ENCODE measurements at places on chromosomes 12 and 14.

- no peak for DNase-seq
Observed at GRCh38 chr12:113007166-113007565, 28.8 kb downstream of the OAS2 start.

GRCh38 chr12:114238808-114239207 is 167.1 kb downstream of the TBX5 start:
- DNase-seq, result no peak

DNA sequence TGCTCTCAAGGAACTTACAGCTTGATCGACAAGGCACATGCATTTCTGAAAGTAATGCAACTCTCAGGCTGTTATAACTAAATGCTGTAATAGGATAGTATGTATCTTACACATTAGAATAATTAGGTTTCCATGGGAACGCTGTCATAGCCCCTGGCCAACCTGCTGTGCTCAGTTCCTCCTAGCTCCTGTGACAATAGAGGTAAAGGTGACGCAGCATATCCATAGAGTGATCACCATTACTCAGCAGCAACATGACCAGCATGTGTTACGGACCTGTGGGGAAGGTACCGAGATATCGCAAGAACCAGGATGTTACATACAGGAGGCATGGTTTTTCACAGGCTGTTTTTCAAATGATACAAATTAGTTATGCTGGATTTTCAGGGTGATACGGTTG is 150.7 kb downstream of the CAND1 start:
- no peak for DNase-seq

- no peak for DNase-seq
Observed at GRCh38 chr12:6951551-6952120, 480 bp downstream of the PTPN6 start.

GRCh38 chr14:58315606-58316005 is 17.3 kb downstream of the ARID4A start:
- no peak for DNase-seq

DNA sequence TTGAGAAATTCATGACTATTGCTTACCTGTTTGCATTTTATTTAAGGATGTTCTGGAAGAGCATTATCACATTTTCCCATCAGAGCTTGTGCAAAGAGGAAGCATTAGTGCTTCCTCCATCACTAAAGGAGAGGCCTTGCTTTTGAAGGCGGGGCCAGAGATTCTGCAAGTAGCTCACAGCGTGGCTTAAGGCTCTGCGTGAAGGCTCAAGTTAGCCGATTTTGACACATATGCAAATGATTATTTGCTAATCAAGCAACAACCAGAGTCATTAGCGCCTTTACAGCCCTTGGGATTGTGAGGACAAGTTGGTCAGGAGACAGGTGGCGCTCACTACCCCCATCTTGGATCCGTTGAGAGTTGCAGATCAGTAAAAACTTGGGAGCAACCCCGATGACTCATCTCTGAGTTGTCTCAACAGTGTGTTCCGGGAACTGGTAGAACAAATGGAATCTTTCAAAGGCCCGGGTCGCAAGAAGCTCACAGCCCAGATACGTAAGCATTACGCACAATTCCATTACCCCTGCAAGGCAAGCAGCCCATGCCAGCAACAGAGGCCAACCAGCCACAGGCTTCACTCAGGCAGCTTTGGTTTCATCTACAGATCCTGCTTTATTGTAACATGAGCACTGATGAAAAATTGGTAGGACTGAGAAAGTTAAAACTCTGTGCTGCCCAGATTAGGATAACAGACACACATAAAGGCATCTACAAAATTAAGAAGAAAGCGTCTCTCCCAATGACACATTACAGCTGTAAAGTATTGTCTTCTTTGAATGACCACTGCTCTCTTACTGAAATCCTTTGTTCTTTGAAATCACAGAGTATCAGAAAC is 34.9 kb upstream of the SPTSSA start:
- no peak for DNase-seq

- DNase-seq, result no peak
Observed at GRCh38 chr12:92156704-92157395, 11.2 kb upstream of the BTG1 start.

DNA sequence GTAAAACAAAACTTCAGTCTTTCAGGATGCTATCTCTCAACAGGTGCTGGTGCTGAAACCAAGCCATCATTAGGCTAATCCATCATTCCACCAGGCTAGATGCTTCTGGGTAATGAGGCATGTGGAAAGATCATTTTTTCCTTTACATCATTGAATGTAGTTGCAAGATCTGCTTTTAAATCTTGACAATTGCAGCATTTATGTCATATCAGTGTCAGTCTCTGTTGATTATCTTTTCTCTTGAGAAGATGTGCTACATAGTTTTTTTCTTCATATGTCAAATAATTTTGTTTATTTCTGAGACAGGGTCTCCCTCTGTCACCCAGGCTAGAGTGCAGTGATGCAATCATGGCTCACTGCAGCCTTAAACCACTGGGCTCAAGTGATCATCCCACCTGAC is 16.2 kb upstream of the EXD2 start:
- no peak for DNase-seq

GRCh38 chr14:61746881-61747280 is 15.3 kb upstream of the SNAPC1 start:
- no peak for DNase-seq

GRCh38 chr12:115078334-115078733 is 394.4 kb upstream of the TBX3 start:
- DNase-seq, result no peak

DNA sequence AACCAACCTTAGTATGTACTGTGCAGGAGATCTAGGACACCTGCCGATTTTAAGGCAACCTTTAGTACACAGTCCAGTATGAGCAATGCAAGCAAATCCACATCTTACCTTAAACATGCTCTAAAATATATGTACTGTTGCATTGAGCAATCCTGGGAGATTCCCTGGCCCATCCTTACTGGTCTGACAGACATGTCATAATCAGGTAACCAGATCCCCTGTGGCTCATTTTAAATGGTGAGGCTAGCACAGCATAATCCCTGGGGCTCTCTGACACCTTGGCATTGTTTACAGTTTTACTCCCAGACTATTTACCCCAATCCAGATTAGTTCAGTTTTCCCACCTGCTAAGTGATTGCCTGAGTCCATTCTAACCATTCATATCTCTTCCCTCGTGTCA is 15.1 kb downstream of the BMAL2 start:
- no peak for DNase-seq

DNA sequence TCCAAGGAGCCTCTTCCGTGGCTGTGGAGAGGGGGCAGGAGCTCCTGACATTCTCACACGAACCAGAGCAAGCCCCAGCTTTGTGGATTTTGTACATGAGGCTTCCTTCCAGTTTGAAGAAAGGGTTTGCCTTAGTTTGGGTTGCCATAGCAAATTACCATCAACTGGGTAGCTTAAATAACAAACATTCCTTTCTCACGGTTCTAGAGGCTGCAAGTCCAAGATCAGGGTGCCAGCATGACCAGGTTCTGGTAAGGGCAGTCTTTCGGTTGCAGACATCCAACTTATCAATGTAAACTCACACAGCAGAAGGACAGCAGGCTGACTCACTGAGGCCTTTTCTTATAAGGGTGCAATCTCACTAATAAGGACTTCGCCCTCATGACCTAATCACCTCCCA is 25.9 kb upstream of the STAB2 start:
- DNase-seq, result no peak

DNA sequence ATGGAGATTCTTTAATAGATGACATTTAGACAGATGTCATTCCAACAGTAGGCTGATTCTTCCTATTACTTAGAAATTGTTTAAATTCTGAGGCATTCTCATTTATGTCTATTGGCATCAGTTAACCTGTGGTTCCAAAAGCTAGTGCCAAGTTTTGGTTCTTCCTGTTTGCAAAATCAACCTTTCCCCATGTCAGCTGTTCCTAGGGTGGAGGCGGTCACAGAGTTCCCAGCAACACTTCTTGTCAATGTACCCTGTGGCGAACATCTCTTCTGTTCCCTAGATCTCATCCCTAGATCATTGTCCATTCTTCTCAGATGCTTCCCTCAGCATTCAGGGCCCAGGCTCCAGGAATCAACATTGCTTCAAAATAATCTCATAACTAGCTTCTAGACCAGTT is 140.9 kb downstream of the PHLDA1 start:
- DNase-seq, result no peak

DNA sequence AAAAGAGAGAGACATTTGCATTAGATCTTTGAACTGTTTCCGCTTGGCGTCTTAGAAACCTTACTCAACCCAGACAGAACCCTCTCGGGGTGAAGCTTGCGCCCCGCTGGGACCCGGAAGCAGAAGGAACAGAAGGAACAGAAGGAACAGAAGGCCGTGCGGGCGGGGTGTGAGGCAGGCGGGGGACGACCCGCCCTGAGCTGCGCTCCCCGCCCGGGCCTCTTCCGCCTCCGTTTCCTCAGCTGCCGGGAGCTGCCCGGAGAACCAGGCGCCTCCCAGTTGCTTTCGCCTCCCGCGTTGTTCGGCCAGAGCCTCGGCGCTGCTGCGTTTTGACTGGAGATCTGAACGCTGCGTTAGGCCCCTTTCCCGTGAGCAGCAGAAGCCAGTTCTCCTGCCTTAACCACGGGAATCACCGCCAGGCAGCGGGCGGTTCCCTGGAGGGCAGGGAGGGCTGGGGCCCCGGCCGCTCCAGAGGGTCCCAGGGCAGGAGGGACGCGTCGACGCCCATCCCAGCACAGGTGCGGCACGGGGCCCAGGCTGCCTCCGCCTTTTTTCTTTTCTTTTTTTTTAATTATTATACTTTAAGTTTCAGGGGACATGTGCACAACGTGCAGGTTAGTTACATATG is 19.3 kb upstream of the MMP17 start:
- peak; percentile 19 for DNase-seq

GRCh38 chr12:105978276-105978675 is 160.5 kb downstream of the NUAK1 start:
- no peak for DNase-seq

DNA sequence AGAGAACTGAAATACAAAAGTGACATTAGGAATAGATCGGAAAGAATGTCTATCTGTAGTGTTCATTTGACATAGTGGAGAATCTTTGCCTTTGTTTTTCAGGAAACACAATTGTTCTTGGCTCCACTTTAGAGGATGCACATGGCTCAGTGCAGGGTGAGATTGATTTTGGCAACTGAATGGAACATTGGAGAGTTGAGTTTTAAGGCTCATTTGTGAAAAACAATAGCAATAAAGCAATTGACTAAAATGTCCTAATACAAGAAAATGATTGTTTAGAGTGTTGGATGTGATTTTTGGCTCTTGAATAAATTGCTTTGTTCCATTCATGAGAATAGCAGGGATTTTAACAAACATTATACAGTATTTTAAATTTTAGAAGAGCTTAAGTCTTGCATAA is 116.4 kb downstream of the SLC38A1 start:
- no peak for DNase-seq

GRCh38 chr14:60212503-60213371 is 36.3 kb upstream of the PPM1A start:
- no peak for DNase-seq

- no peak for DNase-seq
Observed at GRCh38 chr14:52485350-52485960, 66.8 kb downstream of the TXNDC16 start.

- no peak for DNase-seq
Observed at GRCh38 chr12:49109641-49110463, 795 bp downstream of the LMBR1L start.

- no peak for DNase-seq
Observed at GRCh38 chr14:31291210-31291609, 83.6 kb upstream of the HECTD1 start.

DNA sequence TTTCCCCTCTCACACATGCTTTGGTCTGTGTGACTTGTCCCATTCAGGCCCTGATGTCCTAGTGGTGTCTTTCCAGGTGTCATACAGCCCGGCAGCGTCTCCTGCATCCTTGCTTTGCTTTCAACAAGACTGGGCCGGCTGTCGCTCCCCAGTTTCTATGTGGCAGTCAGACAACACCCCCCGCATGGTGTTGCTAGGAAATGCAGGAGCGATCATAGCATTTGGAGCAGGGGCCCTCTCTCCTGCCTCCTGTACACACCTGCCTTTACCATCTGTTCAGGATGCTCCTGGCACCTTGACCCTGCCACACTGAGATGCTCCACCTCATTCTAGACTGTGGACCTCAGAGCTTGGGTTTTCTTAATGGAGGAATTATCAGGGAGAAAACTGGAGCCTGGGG is 29.5 kb downstream of the CACNA1C start:
- no peak for DNase-seq

DNA sequence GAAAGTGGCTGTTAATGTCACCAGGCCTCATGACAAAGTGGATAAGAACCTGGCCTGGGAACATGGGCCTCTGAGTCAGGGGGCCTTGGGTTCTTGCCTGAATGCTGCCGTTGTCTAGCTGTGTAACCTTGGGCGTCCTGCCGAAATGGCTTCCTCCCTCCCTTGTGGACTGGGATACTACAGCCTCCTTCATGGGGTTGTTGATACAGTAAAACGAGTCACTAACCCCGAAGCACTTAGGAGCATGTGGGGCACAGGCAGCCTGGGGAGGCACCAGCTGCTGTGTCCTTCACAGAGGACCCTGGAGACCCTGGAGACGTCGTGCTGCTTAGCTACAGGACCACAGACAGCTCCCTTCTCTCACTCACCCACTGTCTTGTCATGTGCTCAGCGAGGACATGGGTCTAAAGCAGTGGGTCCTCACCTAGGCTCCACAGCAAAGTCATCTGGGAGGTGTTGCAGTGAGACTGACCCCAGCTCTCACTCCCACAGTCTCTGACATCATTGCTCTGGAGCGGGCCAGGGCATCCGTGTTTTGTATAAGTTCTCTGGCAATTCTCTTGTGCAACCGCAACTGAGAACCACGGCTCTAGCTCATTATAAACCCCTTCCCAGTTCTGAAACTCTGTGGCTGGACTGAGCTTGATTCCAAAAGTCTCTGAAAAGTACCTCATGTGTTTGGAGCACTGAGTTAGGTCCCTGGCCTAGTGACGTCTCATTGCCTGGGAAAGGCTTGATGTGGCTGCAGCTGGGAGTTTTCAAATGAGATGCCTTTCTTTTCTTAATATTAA is 42.1 kb downstream of the SERPINA3 start:
- no peak for DNase-seq

DNA sequence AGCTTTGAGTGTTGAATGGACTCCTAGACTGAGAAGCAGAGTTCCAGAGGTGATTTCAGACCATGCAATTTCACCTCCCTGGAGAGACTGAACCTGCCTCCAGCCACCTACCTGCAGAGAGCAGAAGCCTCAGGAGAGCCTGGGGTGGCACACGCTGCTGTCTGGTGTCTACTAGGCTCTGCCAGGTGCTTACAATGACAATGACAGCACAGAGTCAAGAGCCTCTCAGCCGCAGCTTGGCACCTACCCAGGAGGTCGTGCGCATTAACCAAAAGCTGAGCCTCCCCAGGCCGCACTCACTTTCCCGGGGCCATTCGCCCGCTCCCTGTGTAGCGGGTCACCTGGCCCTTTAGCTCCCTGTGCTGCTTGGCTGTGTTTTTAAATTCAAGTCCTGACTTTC is 63.2 kb downstream of the TESC start:
- no peak for DNase-seq

- no peak for DNase-seq
Observed at GRCh38 chr12:28909291-28909690, 239.8 kb upstream of the FAR2 start.

GRCh38 chr12:7981446-7981845 is 45.5 kb upstream of the SLC2A3 start:
- no peak for DNase-seq

GRCh38 chr12:31989571-31990362 is 30.6 kb downstream of the RESF1 start:
- no peak for DNase-seq
